Stimulated activated CD8-positive, alpha-beta memory T cell treated with anti-CD3 and anti-CD28 coated beads, Interleukin-2, amount 100 ng/mL, for 1 hour (primary cell): ENCODE measurements at places on chromosomes 6 and 20.

- DNase-seq, result no peak
These were observed 17.9 kb downstream of the CHMP4B start for GRCh38 chr20:33828967-33829560.

DNA sequence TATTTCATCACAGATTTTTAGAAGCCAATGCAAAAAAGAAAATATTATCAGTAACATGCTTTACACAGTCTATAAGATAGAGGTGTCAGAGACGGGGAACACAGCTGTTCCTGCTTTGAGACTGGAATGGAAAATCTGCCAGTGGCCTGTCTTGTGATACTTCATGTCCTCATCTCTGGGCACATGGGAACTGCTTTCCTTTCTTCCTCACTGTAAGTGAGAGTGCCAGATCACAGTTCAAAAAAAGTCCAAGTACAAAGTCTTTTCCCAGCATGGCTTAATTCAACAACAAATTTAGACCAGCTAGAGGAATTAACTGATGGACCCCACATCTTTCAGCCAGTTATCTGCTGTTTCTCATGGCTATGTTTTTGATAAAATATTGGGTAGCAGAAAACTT, 490.4 kb downstream of the CDKAL1 start:
- DNase-seq, result no peak

- peak; percentile 20 for DNase-seq
These were observed 7.8 kb downstream of the ADA start for GRCh38 chr20:44643596-44644229.

DNA sequence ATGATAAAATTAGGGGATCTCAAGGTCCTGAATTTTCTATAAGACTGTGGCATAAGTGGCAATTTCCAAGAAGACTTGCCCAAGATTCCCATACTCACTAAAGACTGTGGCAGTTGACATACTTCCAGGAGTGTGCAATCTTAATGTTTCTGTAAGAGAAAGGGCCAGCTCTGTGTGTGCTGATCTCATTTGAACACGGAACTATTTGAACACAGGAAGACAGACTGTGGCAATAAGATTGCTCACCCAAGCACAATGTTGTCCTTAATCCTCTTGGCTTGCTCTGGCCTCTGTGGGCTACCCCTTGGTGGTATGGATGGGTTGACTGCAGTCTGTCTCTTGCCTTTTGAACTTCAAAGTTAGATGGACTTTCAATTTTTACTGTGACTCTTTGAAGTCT, 151.4 kb downstream of the PHF3 start:
- no peak for DNase-seq

DNA sequence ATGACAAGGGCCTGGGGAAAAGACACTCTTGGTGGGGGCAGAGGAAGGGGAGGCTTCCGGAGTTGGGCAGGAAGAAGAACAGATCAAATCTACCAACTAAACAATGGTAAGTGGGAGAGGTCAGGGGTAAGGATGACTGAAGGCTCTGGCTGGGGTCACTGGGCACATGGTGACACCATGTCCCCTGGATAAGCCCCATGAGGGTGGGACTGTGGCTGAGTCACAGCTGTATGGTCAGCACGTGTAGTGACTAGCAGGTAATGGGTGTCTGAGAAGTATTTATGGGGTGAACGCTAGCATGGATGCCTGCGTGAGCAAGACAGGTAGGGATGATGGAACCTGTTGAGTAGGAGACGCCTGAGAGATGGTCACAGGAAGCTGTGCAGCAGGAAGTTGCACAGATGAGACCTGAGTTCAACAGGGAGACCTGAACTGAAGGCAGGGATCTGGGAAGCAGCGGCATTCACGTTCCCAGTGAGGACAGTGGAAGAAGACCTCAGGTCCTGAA, 64.5 kb upstream of the SNX9 start:
- DNase-seq, result no peak

DNA sequence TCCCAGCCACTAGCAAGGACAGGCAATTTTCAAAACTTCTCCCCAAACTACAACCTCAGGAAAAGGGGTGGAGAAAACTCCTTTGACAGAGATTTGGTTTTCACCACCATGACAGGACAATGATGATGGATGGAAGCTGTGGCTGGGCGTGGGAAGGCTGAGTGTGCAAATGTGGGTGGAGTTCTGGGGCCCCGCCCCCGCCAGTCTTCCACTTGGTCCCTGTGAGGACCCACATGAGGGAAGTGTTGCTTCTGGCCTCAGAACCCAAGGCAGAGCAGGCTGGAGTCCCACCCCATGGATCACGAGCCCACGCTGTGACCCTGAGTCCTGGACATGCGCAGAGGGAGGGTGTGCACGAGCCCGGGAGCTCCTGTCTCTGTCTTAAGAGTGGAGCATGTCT, 21.5 kb upstream of the MRGBP start:
- DNase-seq, result no peak

DNA sequence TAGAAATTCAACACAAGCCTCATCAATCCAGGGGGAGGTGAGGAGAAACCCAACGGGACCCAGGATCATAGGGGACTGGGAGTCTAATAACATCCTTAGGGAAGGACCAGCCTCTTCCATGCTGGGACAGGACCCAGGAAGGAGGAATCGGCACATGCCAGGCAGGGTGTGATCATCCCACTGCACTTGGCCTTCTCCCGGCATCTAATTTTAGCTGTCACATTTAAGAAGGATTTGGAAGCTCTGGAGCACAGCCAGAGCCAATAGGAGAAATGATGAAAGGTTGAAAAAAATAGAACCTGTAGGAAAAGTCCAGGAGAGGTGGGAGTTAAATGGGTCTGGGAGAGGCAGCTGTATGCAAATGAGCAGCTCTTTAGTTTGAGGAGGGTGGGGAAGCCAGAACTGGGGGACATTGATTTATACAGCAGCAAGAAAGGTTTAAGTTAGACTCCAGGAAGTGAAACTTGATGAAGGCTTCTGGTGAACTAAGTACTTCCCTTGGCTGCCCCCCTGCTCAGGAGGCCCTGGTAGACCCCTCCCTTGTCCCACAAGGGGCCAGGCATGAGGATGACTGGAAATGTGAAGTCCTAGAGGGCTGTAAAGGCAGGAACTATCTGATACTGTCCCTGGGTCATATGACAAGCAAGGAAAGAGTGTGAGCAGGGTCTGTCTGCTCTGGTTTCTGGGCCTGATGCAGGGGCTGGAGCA, 260.3 kb downstream of the LRFN2 start:
- DNase-seq, result no peak

DNA sequence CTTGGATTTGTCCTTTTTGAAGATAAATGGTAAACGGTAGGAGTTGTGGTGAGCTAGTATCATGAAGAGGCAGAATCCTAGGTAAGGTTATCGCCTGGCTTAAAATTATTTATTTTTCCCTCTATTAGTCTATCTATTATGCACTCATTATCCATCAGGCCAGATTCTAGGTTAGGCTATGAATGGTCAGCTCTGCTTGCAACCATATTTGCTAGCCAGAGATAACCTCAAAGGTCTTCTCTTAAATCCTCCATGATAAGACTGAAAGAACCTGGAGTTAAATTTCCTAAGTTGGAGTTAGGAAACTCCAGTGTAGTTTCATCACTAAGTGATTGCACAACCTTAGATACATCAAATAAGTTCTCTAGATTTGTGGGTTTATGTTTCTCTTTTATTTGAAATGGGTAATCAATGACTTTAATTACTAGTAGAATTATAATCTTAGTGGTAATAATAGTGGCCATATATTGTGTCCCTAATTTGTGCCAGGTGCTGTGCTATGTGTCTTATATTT, 302.1 kb upstream of the RUNX2 start:
- no peak for DNase-seq

DNA sequence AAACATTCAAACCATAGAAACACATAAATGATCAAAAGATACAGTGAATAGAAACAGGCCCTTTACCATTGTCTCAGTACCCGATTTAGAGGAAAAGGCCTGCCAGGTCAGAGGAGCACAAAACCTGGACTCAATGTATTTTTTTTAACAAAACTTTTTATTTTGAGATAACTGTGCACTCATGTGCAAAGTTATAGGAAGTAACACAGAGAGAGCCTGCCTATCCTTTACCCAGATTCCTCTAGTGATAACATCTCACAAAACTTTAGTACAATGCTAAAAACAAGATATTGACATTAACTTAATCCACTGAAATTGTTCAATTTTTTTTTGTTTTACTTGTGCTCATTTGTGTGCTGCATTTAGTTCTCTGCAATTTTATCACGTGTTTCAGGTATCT, 36.8 kb upstream of the SAMD3 start:
- DNase-seq, result no peak

GRCh38 chr6:81023007-81023582, 729.4 kb downstream of the TENT5A start:
- no peak for DNase-seq

GRCh38 chr20:5882166-5882565, 68.2 kb downstream of the TRMT6 start:
- DNase-seq, result no peak

- no peak for DNase-seq
These were observed 228.0 kb downstream of the PLCB1 start for GRCh38 chr20:8360035-8360434.

DNA sequence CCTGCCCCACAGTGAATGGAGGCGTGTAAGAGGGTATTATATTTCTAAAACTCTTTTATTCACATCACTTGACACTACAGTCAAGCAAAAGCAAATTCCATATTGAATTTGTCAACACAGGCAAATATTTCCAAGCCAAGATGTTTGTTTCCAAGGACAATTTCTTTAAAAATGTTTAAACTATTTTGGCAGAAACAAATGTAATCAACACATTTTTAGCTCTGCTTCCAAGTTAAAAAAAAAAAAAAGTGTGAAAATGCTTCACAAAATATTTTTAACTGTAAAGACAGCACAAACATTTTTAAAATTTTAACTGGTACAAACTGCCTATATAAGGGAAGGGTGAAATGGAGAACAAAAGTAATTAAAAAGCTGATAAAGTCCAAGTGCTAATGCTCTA, 44.9 kb upstream of the DST start:
- no peak for DNase-seq

- DNase-seq, result no peak
These were observed 92.8 kb downstream of the ATRN start for GRCh38 chr20:3563548-3564177.

GRCh38 chr6:80145509-80145908, 39.0 kb downstream of the BCKDHB start:
- no peak for DNase-seq

DNA sequence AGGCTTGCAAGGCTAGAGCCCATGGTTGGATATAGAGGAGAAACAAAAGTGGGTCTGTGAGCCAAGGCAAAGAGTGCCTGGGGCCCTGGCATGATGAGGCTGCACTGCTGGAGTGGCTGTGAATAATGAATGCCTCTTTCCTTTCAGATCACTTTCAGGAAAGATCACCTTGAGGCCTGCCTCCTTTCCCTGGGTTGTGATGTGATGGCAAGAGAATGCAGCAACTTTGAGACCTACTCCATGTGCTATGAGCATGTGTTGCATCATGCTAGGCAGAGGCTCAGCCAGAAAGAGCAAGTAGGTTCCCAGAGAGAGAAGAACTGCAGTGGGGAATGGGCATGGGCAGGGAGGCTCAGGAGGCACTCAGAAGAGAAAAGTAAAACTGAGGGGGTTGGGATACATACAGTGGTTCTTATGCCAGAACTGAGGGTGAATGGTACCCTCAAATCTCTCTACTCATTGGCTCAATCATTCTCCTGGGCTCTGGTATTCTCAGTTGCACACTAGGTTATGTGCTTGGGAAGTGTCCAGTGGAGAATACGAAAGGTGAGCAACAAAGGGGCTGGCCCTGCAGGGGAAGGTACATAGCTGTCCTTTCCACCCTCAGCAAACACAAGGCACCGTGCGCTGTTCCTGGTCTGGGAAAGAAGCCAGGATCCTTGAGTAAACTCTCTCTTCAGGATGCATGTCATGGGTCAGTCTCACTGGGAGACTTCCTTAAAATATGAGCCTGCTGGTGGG, 45.9 kb downstream of the CD164 start:
- no peak for DNase-seq

- DNase-seq, result no peak
These were observed 211.9 kb upstream of the CNR1 start for GRCh38 chr6:88377976-88378568.

GRCh38 chr20:43534791-43535350, 24.0 kb upstream of the SGK2 start:
- no peak for DNase-seq

DNA sequence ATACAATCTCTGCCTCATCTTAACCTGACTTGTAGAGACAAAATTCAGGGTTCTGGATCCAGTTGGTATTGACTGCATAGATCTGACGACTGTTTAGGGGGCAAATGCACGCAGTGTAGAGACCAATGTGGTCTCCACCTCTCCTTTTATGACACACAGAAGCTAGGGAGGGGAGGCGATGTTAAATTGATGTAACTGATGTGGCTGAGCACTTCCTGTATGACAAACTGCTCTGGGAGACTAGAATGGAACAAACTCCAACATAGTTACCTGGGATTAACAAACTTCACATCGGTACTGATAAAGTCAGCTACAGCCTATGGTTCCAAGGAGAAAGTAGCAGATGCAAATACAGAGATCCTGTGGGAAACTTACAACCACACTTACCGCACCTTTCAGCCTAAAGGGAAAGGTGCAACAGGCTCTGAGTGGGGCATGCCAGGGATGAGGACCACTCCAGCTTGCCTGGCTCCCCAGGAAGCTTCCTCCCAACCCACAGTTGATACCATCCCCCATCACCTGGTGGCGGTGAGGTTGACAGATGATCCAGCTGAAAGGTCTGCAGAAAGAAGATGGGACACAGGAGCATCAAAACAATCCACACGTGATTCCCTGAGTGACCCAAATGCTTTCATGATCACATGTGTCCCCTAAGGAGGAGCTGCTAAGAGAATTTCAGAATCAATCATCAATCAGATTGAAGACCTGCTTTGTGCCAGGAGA, 60.6 kb upstream of the MRPS10 start:
- DNase-seq, result no peak

DNA sequence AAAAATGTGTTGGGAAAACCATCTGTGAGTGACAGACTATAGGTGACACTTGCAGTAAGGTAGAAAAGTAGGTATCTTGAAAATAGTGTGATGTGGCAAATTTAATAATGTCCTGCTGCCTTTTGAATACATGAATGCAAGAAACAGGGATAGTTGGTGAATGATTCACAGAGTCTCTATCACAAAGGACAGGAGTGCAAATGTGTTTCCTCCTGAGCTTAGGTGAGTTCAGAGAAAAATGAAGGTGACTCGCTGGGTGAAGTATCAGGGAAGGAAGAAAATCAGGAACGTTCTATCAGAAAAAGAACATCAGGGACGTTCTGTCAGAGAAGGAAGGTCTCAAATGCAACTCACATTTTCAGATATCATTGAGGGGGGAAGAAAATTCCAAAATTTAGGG, 557.8 kb upstream of the SLC35B3 start:
- DNase-seq, result no peak

DNA sequence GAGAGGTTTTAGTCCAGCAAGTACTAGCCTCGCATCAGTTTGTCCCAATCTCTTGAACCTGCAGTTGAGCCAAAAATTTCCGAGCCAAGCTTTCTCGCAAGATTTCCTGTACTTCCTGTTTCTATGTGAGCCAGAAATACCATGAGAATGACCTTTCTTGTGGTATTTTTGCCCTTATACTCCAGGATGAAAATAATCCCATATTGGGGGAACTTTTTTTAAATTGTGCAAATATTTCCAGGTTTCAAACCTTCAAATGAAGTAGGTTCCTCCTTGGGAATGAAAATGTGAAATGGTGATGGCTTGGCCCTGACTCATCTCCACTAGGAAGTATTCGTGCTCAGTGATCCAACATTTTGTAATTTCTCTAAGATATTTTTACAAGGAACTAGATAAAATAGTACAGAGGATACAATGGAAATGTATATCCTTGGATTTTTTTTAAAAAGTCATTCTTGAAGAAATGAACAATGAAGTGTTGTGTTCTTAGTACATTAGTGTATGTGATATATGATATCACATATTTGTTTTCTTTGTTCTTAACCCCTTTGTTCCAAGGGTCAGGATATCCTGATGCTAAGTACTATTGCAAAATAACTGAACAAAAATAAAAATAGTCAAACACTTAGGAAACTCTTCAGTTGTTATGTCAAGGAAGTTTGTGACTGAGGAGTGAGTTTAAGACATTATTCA, 184.0 kb downstream of the PDE7B start:
- DNase-seq, result no peak
